ENCODE measurements at places on chromosomes 7 and 10.
A peak's percentile ranks its signal among the peaks of the same experiment; 100 is the strongest.

- DNase-seq, result no peak
Measured at GRCh38 chr7:14073543-14073942, 84.1 kb upstream of the ETV1 start.

DNA sequence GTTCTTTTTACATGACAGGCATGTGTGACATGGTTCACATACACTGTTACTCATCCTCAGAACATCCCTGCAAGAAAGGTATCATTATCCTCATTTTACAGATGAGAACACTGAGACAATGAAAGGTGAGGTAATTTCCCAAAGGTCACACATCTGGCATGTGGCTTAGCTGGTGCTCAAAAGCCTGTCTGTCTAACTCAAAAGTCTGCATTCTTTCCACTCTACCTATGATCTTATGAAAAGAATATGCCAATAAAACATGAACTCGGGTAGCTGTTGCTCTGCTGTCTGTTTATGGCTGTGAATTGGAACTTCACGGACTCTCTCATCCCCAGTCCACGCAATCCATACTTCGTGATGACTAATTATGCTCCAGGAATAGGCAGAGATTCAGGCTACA, 79.0 kb upstream of the ODAD2 start:
- no peak for DNase-seq

DNA sequence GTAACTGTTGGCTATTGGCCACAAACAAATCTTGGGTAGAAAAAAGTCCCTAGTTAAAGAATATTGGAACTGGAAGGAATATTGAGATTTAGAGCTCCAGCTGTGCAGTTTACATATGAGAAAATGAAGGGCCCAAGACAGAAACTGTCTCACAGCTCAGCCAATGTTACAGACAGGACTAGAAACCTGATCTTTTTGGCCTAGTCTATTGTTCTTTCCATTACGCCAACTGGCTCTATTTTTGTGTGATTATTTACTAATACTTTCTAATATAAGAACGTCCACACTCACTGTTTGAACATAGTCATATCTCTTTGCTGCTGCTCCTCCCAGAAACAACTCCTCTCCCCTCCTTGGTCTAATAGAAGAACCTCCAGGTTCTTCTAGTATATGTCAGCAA, 1.2 kb downstream of the WEE2 start:
- DNase-seq, result no peak

GRCh38 chr7:36765605-36766004, 41.3 kb upstream of the AOAH start:
- DNase-seq, result no peak

GRCh38 chr10:11573497-11573896, 38.0 kb downstream of the USP6NL start:
- DNase-seq, result no peak

GRCh38 chr10:77925795-77926565, 575 bp downstream of the DLG5 start:
- no peak for DNase-seq

- no peak for DNase-seq
Measured at GRCh38 chr10:96339956-96340904, 18.6 kb downstream of the OPALIN start.

- DNase-seq, result no peak
Measured at GRCh38 chr10:122592161-122592560, 31.6 kb downstream of the DMBT1 start.

GRCh38 chr10:17847585-17848296, 38.6 kb downstream of the MRC1 start:
- DNase-seq, result no peak

GRCh38 chr7:90582164-90582563, 14.0 kb upstream of the CDK14 start:
- no peak for DNase-seq

DNA sequence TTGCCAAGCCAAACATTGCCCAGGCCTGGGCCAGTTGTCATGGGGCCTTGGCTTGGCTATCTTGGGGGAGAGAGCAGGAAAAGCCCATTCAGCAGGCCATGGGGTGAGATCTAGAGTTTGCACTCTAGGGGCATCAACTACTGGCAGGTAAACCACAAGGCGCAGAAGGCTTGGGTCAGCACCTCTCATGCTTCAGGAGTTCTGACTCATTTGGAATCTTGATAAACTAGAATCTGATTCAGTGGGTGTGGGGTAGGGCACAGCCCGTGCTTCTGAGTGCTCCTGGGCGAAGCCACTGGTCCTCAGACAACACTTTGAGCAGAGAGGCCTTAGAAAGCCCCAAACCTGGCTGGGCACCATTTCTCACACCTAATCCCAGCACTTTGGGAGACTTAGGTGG, 81.1 kb downstream of the RGS10 start:
- DNase-seq, result no peak

GRCh38 chr7:44748045-44748947, at the start of gene ZMIZ2:
TSS of gene ZMIZ2 (plus strand) at chr7:44748847. CDS start at chr7:44756250, 7,403 bp downstream.
- peak; percentile 90 for DNase-seq

- DNase-seq, result no peak
Measured at GRCh38 chr7:116028787-116029186, 1.8 kb downstream of the TFEC start.

GRCh38 chr10:133310789-133311188, 2.1 kb downstream of the ZNF511 start:
- DNase-seq, result no peak

DNA sequence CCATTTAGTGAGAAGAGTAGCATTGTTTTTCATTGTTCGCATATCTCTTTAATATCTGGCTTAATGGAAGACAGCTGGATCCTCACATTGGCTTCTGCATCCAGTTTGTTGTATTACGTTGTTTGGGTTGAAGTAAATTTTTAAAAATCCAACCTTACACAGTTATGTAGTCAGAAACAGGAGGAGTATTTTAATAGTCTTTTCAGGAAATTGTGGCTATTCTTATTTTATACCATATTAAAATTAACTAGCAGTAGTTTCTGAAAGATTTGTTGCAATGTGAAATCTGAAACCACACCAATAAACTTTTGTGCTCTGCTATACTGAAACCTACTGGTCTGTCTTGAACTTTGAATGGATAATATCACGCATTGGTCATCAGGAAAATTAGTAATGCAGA, 27.9 kb downstream of the MYPN start:
- no peak for DNase-seq

- no peak for DNase-seq
Measured at GRCh38 chr7:95200741-95201140, 123.6 kb downstream of the PON1 start.

DNA sequence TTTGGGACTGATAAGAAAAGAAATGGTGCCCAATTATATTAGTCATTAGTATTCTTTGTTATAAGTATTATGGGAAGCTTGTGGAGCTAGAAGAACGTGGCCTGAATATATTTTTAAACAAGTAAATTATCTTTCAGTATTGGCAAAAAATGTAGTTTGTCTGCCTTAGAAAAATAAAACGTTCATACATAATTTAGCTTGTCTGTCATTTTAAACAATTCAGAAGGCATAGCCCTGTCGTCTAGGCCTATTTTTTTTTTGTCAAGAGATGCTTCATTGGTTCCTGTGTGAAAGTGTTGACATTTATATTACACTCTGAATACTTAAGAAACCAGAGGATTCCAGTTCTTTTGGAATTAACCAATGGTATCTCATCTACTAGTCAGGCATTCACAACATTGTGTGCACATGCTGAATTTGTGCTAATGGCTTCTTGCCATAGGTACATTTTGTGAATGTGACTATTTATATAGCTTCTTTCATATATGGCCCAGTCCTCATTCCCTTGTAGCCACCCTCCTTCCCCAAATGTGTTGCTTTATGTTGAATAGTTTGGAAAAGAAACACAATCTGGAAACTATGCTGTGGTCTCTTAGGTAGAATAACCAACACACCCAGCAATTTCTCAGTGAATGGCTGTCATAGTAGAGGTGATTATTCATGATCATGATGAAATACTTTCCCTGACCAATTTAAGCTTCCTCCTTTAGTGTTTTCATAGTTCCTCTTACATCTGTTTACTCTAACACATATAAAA, 435.8 kb downstream of the EXOC4 start:
- no peak for DNase-seq

GRCh38 chr7:140982508-140982907, 32.2 kb downstream of the MRPS33 start:
- DNase-seq, result no peak

DNA sequence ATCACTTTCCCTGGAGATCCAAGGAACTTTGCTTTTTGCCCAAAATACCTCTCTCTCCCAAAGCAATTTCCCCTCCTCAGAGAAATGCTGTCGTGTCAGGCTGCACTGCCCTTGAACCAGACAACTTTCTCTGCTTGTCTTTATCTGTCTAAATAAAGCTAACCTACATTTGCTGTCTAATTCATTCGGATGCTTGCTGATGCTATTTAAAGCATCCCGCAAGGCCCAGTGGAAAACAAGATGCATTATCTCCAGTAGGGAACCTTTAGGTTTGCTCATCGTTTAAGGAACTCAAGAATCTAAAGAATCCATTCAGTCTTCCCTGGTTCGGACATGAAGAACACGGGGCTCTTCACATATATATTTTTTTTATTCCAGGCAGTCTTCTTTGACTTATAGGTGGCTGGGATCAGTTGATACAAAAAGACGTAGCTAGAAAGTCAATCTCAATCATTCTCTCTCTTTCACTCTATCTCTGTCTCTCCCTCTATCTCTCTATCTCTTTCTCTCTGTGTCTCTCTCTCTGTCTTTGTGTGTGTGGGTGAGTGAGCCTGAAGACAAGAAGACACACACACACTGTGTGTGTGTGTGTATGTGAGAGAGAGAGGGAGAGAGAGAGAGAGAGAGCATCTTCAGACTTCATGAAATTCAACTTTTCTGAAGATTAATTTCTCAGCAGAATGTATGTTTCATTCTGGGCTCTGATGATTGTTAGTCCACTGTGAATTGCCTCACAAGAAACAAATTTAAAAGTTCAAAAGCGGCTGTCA, 92.8 kb upstream of the MKLN1 start:
- DNase-seq, result no peak

DNA sequence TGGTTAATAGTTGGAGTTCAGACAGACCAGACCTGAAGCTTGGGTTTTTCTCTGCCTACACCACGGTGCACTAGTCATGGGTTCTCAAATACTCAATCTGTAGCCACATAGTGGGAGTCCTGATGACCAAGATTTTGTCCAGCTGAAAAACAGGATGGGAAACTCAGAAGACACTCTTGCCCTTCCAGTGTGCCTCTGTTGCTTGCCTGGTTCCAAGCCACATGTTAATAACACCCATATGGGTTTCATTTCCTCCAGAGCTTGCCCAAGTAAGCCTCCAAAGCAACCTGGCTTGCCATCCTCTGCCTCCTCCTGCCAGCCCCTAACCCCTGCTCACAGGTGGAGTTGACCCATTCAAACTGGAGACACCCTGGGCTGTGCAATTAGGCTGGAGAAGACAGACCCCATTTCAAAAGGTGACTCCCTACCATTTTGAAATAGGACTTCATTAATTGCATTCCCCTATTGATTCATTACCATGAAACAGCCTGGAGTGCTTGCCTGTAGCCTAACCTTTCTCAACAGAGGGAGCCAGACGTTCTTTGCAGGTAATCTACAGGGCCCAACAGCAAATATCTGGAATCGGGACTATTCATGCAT, 108.0 kb upstream of the HABP2 start:
- no peak for DNase-seq
